ENCODE measurements at places on chromosomes 5 and 9. TPM values are rescaled to one million over a fixed set of nuclear protein-coding genes. Genes with fewer than 3 reads are reported as not detected.

DNA sequence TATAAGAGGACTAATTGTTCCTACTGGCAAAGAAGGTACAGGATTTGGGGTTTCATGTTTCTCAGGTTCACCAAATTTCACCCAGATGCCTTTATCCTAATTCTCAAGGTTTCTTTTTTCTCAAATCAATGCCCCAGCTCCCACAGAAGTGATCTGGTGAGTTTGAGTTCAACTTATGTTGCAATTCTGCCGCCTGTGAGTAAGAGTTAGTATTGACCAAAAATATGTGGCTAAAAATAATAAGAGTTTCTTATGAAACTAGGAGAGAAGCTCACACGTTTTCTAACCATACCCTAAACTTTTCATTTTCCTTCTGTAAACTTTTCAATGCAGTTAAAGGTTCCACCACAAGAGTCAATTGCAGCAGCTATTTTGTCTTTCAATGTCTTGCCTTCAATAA is 15.1 kb downstream of the SLCO6A1 start:
- no peak for DNase-seq

DNA sequence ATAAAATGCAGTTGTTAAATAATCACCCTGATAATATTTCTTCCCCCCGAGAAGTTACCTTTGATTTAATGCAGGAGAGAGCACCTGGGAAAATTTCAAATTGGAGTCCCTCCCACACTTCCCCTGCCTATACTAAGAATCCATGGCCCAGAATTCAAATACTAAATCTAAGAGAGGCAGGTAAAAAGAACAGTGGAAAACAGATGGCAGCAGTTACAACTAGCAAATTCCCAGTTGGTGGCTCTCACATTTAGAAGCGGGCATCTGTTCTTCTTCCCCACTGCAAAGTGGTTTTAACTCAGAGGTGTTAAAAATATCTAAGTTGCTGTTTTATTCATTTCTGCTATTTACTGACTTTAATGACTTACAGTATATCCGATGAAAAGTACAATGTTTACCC is 210.4 kb upstream of the ELAVL2 start:
- no peak for DNase-seq

DNA sequence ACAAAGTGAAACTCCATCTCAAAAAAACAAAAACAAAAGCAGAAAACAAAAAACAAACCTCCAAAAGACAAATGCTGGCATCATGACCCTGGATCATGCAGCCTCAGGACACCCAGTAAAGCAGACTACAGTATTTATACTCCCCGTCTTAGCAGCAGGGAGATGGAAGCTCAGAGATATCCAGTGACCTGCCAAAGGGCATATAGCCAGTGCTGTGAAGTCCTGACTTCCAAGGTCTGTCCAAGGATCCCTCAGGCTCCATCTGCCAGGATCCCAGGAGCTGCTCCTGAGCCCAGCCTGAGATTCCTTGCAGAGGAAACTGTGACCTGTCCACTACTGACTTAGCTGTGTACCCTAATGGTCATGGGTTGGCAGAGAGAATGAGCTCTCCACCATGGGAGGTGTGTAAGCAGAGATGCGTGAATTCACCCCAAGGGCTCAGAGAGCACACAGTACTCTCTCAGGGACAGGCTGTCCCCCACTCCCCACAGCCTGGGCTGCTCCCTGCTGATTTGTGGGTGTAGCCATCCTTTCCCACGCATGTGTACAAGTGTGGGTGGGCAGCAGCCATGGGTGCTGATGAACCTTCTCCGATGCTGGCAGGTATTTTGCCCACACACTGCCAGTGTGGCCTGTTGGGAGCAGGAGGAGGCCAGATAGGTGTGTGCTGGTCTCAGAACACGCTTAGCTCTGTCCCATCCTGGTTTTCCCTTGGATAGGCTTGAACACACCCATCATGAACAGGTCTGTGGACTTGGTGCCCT is 2.1 kb upstream of the WNK2 start:
- DNase-seq: no peak

- no peak for DNase-seq
Measured at GRCh38 chr9:33190021-33190705, 23.0 kb upstream of the B4GALT1 start.

Gene NEUROG1
- not detected for total RNA-seq

Data from IMR-90 (cell line).